Stimulated activated CD8-positive, alpha-beta memory T cell treated with anti-CD3 and anti-CD28 coated beads, Interleukin-2, amount 100 ng/mL, for 1 hour (primary cell): ENCODE measurements at places on chromosomes 12 and 14.

- DNase-seq = no peak
Measured at GRCh38 chr14:87044807-87045206, 948.2 kb downstream of the GALC start.

DNA sequence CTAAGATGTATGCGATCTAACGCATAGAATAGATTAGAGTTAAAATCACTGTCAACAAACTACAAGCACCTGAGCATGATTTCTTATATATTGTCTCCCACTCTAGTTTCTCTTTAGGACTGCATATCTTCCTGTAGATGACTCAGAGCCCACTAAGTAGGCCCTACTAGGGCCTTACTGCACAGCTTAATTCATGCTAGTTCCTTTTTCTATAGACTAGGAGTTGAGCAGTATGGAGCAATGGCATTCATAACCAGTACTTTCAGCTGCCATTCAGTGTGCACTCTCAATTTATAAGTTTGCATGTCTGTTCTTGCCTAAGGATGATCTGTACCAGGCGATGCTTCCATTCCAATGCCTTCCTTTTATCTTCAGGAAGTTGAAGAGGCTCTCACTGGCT lies 103.5 kb downstream of the METTL25 start:
- DNase-seq = no peak

- DNase-seq = no peak
Measured at GRCh38 chr14:58637040-58637390, 747 bp upstream of the DACT1 start.

DNA sequence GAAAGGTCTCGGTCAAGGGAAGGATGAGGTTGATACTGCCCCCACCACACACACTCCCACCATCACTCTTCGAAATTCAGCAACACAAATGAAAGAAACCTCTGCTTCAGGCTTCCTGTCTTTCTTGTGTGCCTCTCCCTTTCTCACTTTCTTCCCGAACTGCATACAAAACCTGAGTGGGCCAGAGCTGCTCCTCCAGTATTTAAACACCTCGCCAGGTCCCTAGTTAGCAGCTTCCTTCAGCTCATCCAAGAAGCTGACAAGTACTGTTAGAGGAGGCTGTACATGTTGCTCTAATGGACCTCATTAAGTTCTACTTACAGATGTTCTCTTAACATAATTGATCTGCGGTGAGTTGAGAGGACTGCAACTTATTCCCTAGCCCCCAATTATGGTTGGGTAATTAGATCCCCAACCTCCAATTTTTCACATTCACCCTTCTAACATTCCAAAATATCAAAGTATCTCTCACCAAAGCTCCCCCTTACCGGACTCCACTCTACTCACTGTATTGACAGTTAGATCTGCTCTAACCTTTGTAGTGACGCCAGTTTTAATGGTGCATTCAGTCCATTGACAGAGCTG lies 4.1 kb upstream of the LMO3 start:
- DNase-seq = no peak

DNA sequence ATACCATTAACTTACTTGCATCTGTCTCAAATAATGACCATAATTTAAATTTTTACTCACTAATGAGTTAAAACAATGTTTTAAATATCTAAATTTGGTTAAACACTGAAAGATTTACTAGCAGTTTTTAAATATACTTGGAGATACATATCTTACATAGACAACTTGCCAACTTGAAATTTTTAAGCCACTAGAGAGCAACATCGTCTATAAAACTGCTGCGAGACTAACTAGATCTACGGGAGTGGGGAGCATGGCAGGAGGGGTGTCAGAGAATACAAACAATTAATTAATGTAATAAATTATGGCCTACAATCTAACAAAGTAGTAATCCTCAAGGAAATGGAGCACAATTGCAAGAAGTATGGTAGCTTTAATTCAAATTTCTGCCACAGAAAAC lies 120.4 kb downstream of the LRRIQ1 start:
- DNase-seq = no peak

DNA sequence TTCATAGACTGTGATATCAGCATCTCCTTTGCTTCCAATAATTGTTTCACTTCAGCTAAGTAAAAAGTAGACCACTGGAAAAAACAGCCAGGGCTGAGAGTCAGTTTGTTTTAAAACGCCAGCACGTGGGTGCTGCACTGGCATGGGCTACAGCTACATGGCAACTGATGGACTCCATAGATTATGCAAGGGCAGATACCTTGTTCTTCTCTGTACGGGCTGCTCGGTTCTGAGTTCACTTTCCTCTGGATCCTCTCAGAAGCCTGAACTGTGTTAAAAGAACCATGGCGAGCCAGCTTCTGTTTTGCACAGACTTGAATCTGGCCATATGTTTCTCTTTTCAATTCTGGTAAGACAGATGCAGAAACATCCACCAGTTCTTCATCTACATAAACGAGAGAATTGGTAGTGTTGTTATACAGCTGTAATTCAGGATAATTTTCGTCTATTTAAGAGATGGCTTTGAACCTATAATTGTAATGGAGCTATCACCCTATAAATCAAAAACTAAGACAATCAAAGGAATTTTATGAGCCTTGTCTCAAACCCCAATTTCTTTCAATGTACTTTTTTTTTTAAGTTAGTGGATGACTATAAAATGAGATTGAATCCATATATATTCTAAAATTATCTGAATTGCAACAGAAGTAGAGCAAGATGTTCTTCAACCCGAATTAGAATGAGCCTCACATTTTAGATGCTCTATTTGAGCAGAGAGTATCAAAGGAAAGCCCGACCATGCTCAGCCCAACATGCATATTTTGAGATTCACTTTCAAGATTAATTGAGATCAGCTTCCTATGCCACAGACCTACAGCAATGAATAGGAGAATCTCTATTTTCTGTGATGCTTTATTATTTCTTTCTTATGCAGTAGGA lies 31.5 kb downstream of the E2F7 start:
- no peak for DNase-seq

DNA sequence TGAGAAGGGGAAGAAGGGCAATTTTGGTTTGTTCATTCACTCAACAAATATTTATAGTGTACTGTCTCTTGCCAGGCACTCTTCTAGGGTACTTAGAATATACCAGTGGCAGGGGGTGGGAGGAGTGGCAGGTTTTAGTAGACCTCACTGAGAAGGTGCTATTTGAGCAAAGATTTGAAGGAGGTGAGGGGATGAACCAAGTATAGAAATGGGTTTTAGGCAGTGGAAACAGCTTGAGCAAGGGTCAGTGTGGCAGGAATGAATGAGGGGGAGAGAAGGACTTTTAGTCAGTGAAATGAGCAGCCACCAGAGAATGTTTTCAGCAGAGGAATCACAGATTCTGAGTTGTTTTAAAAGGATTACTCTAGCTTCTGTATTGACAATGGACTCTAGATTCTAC lies 2.3 kb downstream of the PRIM1 start:
- DNase-seq = no peak

- DNase-seq = no peak
Measured at GRCh38 chr14:69629225-69630127, 18.1 kb downstream of the SUSD6 start.

DNA sequence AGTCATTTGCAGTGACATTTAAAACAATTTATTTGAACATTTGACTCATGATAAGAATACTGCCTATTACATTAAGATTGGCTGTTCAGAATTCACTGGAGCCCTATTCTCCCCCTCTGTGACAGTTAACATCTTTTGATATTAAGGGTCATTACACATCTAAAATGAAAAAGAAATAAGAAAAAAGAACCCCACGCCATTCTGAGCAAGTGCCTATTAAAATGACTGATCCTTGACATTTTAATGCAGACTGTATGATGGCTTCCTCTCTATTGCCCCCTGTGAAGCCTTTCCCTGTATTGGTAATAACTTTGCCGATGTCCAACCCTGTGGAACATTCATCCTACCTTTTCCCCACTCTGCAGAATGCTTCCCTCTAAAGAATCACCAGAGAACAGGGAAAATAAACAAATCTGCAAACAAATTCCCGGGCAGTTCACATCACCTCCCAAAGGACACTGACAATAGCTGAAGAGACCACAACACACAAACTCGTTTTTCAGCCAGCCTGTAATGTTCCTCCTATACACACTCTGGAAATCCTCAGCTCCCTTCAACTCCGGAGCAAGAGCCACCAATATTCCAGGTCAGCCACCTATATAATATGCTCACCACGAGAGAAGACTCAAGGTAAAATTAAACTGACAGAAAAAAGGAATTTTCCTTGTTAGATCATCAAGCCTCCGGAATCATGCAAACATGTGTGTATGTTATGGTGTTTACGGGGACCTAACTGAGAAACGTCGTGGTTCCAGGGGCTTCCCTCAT lies 2.1 kb downstream of the NIN start:
- no peak for DNase-seq

DNA sequence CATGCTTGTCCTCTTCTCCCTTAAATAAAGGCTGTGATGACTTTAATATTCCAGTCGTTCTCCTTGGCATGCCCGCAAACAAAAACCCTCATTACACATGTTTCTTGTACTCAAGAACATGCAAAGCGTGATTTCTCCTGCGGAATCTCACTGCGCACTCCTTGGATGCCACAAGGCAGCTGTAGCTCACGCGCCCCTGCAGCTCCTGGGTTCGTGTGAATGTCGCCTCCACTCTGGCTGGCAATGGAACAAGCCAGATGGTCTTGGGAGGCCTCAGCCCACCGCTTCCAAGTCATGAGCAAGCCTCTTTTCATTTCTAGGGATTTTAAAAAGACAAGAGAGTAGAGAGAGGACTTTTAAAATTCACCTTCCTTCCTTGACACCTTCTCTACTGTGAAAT lies 403.8 kb downstream of the PCNX1 start:
- DNase-seq = no peak
